Glutamatergic neuron (in vitro differentiated cells): ENCODE measurements at places on chromosomes 6 and 20. TPM values are rescaled to one million over a fixed set of nuclear protein-coding genes. Genes with fewer than 3 reads are reported as not detected.

Gene LY6G5B
- 43.1 TPM for total RNA-seq

Gene PLG
- total RNA-seq = not detected

GRCh38 chr6:6856538-6857523 lies 250.9 kb upstream of the RREB1 start:
- DNase-seq = no peak

GRCh38 chr20:56697476-56697875 lies 68.4 kb downstream of the TFAP2C start:
- peak; percentile 34 for DNase-seq

DNA sequence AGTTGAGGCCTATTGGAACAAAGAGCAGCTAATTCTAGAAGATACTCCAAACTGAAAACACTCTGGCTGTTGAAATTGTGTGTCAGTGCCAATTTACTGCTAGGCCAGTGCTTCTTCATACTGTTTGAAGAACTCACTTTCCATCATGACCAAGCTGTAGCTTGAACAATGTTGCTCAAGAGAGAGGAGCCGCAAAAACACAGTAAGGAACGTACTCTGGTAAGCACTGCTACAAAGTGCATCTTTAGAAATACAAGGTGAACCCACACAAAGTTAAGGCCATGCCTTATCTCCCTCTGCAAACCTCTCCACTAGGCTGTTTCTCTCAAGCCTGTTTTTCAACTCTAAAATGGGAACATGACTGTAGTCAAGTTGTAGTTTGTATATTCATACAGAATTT lies 74.5 kb upstream of the TULP1 start:
- DNase-seq = no peak

Gene HSPA1B
- 93.9 TPM for total RNA-seq

- DNase-seq = no peak
Observed at GRCh38 chr6:150255840-150256239, 113.0 kb upstream of the IYD start.

Gene ANKEF1
- total RNA-seq = 4.3 TPM

- no peak for DNase-seq
Observed at GRCh38 chr6:157727629-157728182, 95.3 kb upstream of the SNX9 start.

DNA sequence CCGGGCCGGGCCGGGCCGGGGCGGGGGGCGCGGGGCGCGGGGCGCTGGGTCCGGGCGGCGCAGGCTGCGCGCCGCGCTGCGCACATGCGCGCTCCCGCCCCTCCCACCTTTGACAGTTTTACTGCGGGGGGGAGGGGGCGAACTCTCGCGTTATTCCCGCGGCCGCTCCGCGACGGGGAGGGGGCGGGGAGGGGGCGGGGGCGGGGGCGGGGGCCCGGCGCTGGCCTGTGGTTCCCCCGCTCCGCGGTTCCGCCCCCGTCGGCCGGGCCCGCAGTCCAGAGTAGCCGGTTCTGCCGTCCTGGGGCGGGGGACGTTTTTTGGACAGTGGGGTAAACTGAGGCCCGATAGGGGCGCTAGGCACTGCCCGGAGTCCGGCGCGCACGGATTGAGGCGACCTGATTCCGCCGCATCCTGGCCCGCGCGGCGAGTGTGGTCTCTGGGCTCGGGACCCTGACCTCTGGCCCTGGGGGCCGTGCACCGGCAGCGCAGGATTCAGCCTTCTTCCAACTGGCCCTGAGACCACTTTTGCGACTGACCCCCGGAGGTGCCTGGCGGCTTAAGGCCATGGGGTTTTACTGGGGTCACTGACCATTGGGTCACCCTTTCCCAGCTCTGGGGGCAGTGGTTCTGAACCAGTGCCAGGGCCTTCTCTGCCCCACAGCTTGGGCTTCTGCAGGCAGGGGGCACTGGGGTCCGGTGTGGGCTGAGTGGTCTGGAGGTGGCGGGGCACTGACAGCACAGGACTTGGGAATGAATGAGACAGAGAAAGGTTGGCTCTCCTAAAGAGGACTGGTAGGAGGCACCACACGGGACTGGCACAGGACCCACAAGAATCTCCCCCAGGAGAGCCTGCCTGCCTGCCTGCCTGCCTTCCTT lies at the start of gene ZNF512B:
ZNF512B (minus strand) TSS at position 93 of the 876 bp plus-strand sequence. CDS start 1,980 bp downstream, outside the sequence.
- peak; percentile 78 for DNase-seq

DNA sequence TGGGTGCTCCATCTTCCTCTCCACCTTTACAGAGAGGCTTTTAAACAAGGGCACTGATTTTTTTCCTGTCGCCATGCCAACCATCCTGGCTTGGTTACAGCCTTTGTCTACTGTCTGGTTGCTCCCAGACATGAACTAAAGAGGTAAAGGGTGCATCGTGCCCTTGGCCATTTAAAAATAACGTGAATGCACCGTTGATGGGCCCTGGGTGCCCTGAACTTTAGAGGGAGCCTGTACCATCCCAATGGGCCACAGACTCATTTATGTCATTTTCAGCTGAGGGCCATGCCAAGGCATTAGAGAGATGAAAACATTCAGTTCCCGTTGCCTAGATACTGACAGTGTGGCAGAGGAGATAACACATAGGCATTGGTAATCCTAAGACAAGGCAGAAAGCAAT lies 23.3 kb downstream of the TMC2 start:
- DNase-seq = no peak

Gene SNAI1
- total RNA-seq = 3.9 TPM
